ENCODE measurements at places on chromosomes 1 and 21.
A peak's percentile ranks its signal among the peaks of the same experiment; 100 is the strongest.

- no peak for DNase-seq
Measured at GRCh38 chr21:24118738-24119459, 1488.4 kb downstream of the MRPL39 start.

GRCh38 chr1:40981691-40982448 lies 2.4 kb downstream of the CTPS1 start:
- no peak for DNase-seq

GRCh38 chr1:178688244-178688643 lies 36.8 kb upstream of the RALGPS2 start:
- DNase-seq: no peak

GRCh38 chr1:33168556-33169289 lies 13.1 kb downstream of the TRIM62 start:
- DNase-seq: no peak

DNA sequence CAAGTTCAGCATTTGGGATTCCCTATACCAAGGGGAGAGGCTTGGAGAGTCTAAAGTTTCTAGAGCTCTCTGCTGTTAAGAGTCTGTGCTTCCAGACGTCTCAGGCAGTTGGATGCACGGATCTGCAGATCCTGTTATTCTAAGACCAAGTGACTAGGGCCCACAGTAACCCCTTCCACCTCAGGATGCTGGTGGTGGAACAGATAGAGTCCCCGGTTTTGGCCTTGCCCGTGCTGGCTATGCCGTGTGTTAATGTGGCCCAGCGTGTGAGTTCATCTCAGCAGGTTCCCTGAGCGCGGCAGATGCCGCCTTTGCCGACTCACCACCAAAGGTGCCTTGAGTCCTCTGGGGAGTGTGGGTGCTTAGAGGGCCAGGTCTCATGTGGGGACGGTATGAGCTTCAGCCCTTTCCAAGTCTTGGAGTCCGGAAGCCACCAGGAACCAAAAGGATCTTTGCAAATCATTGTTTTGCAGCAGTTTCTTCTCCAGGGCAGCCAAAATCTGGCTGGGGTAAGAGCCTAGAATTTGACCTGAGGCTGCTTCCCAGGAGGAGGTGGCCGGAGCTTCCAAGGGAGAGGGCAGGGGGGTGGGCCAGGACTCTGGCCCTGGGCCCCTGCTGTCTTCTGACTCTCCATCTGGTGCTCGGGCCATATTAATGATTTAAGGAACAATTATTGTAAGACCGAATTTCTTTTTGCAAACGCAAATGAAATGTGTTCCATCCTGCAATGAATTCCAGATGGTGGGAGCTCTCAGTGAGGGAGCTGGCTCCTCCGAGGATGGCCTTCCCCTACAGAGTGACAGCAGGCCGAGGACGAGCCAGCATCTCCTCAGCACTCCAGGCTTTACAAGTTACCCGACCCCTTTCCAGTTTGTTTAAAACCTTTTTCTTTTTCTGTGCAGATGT lies 205.7 kb downstream of the FOXD2 start:
- DNase-seq: no peak

GRCh38 chr1:32877211-32878110 lies 6.7 kb upstream of the FNDC5 start:
- no peak for DNase-seq

DNA sequence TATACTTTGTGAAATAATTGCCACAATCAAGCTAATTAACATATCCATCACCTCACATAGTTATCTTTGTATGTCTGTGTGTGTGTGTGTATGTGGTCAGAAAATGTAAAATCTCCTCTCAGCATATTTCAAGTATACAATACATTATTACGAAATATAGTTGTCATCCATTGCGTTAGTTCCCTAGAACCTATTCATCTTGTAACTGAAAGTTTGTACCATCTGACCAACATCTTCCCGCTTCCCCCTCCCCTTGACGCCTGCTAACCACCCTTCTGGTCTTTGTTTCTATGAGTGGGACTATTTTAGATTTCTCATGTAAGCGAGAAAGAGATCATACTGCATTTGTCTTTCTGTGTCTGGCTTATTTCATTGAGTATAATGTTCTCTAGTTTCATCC lies 455.3 kb downstream of the KCNT2 start:
- no peak for DNase-seq

DNA sequence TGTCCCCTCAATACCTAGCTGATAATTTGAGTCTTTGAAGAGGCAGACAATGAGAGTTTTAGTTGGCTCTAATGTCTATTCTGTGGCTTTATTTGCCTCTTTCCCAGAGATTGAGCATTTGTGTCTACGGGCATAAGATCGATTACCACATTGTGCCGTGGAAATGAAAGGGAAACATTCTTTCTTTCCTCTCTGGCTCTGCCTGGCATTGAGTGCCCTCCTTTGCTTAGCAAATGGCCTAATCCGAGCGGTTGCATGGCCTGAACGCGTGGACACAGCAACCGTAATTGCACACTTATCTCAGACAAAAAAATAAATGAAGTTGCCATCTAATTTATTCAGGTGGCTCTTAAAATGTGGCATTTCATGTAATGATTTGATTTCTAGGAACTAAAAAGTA lies 247.9 kb downstream of the ADGRL2 start:
- DNase-seq: no peak

DNA sequence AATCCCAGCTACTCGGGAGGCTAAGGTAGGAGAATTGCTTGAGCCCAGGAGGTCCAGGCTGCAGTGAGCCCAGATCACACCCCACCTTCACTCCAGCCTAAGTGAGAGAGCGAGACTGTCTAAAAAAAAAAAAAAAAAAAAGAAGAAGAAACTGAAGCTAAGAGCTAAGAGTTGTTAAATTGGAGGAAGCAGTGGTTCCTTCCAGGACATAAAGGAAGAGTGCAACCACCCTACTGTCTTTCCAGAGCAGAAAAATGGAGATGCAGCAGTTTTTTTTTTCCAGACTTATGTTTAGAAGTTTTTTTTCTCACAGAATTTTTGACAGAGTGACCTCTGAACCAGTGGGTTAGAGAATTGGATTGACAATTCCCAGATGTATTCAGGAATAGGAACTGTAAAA lies 88.7 kb downstream of the HLX start:
- no peak for DNase-seq

DNA sequence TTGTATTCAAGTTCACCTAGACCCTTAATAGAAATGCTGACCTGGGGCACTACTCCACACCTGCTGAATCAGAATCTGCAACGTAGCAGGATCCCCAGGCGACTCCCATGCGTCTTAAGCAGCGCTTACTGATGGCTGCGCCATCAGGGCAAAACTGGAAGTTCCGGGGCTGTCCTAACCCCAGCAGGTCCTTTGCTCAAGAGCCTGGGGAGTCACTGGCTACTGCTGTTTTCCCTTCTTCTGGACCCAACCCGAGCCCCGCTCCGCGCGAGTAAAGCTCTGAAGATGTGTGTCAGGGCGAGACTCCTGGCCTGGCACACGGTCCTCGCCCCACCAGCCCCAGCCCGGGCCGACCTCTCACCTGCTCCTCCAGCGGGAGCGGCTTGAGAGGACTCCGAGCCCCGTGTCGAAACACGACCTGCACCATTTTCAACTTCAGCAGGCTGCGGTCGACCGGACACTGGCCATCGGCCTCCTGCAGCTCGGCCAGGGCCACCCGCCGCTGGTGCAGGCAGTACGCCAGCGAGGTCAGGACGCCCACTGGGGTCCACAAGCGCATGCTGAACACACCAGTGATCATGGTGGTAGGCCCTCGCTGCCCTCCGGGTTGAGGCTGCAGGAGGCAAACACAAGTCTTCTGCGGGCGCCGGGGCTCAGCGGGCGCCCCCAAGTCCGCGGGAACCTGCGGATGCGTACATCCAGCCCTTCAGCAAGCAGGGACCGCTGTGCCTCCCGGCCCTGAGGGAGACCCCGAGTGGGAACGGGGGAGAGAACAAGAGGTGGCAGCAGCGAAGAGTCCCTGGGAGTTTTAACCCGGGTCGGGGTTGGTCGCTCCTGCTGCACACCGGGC lies 630 bp downstream of the ACP6 start:
- DNase-seq: peak; percentile 11

All from CD8-positive, alpha-beta memory T cell (primary cell).